ENCODE measurements at places on chromosomes 11 and 22. TPM values are rescaled to one million over a fixed set of nuclear protein-coding genes. Genes with fewer than 3 reads are reported as not detected.

Gene PATE4
- not detected for total RNA-seq

Gene POLA2
- total RNA-seq, result 18.6 TPM

Gene OR52E8
- total RNA-seq, result not detected

Gene DMC1
- 1.3 TPM for total RNA-seq

Gene GRIA4
- total RNA-seq, result not detected

Gene MLC1
- not detected for total RNA-seq

Gene ADM2
- total RNA-seq, result under 0.01 TPM

Gene MEI1
- 1.1 TPM for total RNA-seq

Gene SNX32
- 2.2 TPM for total RNA-seq

Gene CNGA4
- not detected for total RNA-seq

Gene EMID1
- total RNA-seq, result 0.31 TPM

Gene PLCB3
- 20.0 TPM for total RNA-seq

Gene FIBIN
- total RNA-seq, result 0.36 TPM

Gene MAP4K2
- 14.7 TPM for total RNA-seq

Gene OR8G1
- not detected for total RNA-seq

Gene TP53AIP1
- total RNA-seq, result not detected

Gene ZNF280A
- total RNA-seq, result 1.2 TPM

Gene CHADL
- total RNA-seq, result under 0.01 TPM

Gene NCAPH2
- total RNA-seq, result 28.4 TPM

Gene OR8D1
- total RNA-seq, result not detected

Gene VWCE
- 0.69 TPM for total RNA-seq

Gene OVCH2
- not detected for total RNA-seq

Gene KCNJ11
- total RNA-seq, result not detected

Gene GNB1L
- 2.2 TPM for total RNA-seq

Gene SCT
- total RNA-seq, result not detected

Gene FAM180B
- under 0.01 TPM for total RNA-seq

Gene MS4A7
- 1.0 TPM for total RNA-seq

Gene PPME1
- total RNA-seq, result 34.2 TPM

Gene PAMR1
- 1.7 TPM for total RNA-seq

Gene LGR4
- 23.3 TPM for total RNA-seq

Gene SHANK2
- under 0.01 TPM for total RNA-seq

Gene TECTA
- 0.31 TPM for total RNA-seq

Gene MMP12
- total RNA-seq, result not detected

Gene SLC1A2
- not detected for total RNA-seq
